ENCODE measurements at places on chromosomes 12 and 14.

GRCh38 chr14:90518941-90519256 is 122.1 kb downstream of the CALM1 start:
- no peak for DNase-seq

GRCh38 chr12:83390186-83390585 is 703.5 kb downstream of the TMTC2 start:
- DNase-seq, result no peak

- no peak for DNase-seq
These were observed 99.1 kb upstream of the SLCO1C1 start for GRCh38 chr12:20596061-20596460.

GRCh38 chr12:76263696-76264095 is 84.5 kb downstream of the BBS10 start:
- DNase-seq, result no peak

Measured in activated CD8-positive, alpha-beta memory T cell treated with anti-CD3 and anti-CD28 coated beads for 1 hour (primary cell).